ENCODE measurements at places on chromosomes 13 and 19. TPM values are rescaled to one million over a fixed set of nuclear protein-coding genes. Genes with fewer than 3 reads are reported as not detected.

DNA sequence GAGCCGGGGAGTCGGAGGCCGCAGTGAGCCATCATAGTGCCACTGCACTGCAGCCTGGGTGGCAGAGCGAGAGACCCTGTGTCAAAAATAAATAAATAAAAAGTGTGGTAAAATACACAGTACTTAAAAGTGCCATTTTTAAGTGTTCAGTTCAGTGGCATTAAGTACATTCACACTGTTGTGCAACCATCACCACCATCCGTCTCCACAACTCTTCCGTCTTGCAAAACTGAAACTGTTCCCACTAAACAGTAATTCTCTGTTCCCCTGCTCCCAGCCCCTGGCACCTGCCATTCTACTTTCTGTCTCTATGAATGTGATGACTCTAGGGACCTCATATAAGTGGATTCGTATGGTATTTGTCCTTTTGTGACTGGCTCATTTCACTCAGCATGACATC lies 13.3 kb downstream of the SLC25A42 start:
- no peak for DNase-seq

GRCh38 chr13:19591864-19592263 lies 30.5 kb upstream of the TPTE2 start:
- DNase-seq = no peak

DNA sequence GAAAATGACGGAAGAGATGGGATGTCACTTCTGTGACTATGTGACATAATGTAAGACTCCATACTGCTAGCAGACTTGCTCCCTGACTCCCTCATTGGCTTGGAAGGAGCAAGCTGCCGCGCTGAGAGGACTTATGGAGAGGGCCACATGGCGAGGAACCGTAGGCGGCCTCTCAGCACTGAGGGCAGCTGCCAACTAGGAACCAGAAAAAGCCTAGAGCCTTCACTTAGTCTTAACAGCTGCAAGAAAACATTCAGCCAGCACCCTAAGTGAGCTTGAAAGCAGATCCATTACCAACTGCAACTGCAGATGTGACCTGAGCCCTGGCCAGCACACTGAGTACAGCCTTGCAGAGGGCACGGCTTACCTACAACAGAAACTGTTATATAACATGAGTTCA lies 33.9 kb downstream of the USP12 start:
- DNase-seq = no peak

- DNase-seq = peak; percentile 68
These were observed 681 bp downstream of the SLC5A5 start for GRCh38 chr19:17872251-17873001.

DNA sequence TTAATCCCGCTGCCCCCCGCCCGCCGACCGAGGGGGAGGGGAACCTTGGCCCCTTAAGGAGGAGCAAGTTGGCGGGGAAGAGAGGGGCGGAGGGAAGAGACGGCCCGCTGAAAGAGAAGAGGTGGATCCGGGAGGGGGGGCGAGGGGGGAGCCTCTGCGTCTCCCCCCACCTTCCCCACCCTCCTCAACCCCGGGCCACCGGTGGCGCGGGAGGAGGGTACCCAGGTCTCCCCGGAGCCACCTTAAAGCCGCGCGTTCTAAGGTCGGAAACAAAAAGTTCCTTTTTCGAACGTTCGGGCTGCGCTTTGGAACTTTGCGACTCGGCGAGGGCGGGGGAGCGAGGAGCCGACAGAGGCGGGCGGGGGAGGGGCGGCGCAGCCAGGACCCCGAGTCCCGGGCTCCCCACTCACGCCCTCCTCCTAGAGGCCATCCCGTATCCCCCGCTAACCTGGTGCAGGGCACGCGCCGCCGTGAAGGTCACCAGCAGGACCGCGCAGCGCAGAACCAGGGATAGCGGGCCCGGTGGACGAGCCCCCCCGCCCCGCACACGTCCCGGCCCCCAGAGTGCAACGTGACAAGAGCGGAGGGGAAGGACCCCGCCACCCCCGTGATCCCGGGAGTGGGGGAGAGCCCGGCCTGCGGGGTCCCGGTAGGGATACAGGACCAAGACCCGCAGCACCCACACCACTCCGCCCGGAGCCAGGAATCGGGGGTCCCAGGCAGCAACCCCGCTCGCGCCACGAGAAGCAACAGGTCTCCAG lies 659 bp downstream of the ERF start:
- DNase-seq = peak; percentile 91

GRCh38 chr19:15390814-15391213 lies 11.2 kb upstream of the AKAP8 start:
- DNase-seq = no peak

GRCh38 chr19:34041925-34042521 lies 130.3 kb upstream of the LSM14A start:
- peak; percentile 48 for DNase-seq

- DNase-seq = no peak
These were observed 53.6 kb downstream of the NWD1 start for GRCh38 chr19:16773259-16773658.

NTN5 gene
- 2.5 TPM for total RNA-seq

NALCN gene
- total RNA-seq = not detected

ZNF814 gene
- total RNA-seq = 95.1 TPM

PCP2 gene
- total RNA-seq = 9.3 TPM

GRWD1 gene
- 38.6 TPM for total RNA-seq

STARD13 gene
- total RNA-seq = 0.10 TPM
